ENCODE measurements at places on chromosomes 3 and 15.
A peak's percentile ranks its signal among the peaks of the same experiment; 100 is the strongest.

DNA sequence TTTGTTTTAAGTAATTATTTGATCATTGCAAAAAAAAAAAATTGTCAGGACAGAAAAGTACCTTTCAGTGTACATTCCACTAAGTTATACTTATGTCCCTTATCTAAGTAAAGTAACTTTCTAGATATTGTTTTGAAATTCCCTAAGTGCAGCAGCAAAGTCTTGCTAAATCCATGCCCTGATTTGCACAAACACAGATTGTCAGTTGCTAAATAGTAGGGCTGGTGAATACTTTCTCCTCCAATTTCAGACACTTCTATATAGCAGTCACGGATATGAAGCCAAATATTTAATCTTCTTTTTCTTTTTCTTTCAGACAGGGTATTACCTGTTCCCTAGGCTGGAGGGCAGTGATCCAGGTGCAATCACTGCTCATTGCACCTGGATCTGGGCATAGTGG is 12.9 kb downstream of the LRRC2 start:
- DNase-seq: peak; percentile 36

DNA sequence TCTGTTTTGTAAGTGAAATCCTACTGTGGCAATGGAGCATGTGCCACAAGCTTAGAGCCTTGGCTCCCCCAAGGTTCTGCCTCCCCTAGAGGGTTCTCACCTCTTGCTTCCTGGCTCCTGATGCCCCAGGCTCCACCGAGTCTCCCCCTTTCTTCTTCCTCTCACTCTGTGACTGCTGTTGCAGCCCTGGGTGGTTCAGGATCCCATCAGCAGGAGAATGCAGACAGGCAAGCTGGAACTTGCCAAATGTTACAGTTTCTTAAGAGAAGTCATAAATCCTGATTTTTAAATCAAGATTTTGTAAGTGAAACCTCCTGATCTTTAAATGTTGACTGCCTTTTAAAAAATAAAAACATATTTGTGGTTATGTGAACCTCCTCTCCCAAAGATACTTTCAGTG is 133.9 kb downstream of the CCNL1 start:
- no peak for DNase-seq

GRCh38 chr15:42102646-42103235 is 8.4 kb upstream of the PLA2G4D start:
- DNase-seq: peak; percentile 15

GRCh38 chr3:14706096-14706495 is 31.2 kb downstream of the C3orf20 start:
- DNase-seq: no peak

GRCh38 chr3:65820600-65820999 is 218.1 kb downstream of the MAGI1 start:
- DNase-seq: no peak

DNA sequence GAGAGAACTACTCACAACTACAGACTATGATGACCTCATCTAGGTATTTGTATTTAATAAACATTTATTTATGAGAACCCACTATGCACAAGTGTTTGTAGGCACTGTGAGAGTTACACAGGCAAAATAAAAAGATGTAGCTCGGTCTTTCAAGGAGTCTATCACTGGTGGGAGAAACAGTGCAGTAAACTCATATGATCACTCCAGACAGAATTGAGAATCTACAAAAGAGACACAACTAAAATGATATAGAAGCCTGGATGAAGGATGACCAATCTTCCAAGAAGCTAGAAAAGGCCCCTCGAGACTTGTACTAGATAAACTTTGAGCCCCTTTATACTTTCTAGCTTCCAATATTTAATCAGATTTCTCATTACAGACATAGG is 70.2 kb upstream of the ZBTB20 start:
- no peak for DNase-seq

DNA sequence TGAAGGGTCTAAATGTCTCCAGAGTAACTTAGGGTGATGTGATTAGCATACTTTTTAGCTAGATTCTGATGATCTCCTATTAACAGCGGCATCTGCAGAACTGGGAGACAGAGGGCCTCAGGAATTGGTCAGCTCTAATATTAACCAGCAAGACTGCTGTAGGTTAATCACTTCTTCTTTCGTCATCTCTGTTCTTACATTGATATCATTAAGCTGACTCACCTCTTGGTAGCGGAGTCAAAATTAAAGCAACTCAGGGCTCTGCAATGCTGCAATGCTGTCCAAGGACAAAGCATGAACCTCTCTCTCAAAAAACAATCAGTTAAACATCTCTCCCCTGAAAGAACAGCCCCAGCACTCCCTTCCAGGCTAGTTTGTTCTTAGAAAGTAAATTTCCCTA is 57.5 kb upstream of the TRA2B start:
- DNase-seq: no peak

- peak; percentile 76 for DNase-seq
Observed at GRCh38 chr15:73240866-73241499, 127.8 kb downstream of the HCN4 start.

GRCh38 chr15:69114331-69114928 is 46.0 kb upstream of the GLCE start:
- no peak for DNase-seq

DNA sequence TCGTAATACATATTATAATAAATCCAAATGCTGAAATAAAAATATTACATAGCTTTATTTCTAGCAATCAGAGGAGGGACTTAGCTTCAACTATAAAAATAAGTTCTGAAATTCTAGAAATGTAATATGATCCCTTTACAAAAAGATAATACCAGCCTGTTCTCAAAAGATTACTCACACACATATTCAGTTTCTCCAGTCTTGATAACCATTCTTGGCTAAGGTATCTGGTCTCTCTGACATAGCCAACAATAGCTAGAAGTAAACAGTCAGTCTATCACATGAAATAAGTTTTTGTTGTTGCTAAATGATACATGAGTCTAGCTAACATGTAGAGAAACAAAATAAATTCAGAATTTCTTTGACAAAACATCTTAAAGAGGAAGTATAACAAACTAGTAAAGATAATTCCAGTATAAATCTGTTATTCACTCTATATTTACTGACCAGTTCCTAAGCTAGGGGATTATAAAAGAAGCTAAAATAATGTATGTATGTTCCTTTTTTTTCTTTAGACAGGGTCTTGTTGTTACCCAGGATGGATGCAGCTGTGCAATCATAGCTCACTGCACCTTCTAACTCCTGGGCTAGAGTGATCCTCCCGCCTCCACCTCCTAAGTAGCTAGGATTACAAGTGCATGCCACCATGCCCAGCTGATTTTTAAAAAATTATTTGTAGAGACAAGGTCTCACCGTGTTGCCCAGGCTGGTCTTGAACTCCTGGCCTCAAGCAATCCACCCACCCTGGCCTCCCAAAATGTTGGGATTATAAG is 170.6 kb downstream of the TBL1XR1 start:
- no peak for DNase-seq

- no peak for DNase-seq
Observed at GRCh38 chr3:196596355-196596754, 27.9 kb downstream of the FBXO45 start.

DNA sequence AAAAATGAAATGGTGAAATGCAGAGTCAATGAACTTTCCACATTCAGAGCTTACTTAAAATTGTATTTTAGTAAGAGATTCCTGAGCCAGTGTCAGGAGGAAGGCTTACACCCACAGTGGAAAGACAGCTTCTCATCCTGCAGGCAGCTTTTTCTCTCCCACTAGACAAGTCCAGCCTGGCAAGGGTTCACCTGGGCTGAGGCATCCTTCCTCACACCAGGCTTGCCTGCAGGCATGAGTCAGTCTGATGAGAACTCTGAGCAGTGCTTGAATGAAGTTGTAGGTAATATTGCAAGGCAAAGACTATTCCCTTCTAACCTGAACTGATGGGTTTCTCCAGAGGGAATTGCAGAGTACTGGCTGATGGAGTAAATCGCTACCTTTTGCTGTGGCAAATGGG is 3.1 kb downstream of the CCR4 start:
- DNase-seq: no peak

DNA sequence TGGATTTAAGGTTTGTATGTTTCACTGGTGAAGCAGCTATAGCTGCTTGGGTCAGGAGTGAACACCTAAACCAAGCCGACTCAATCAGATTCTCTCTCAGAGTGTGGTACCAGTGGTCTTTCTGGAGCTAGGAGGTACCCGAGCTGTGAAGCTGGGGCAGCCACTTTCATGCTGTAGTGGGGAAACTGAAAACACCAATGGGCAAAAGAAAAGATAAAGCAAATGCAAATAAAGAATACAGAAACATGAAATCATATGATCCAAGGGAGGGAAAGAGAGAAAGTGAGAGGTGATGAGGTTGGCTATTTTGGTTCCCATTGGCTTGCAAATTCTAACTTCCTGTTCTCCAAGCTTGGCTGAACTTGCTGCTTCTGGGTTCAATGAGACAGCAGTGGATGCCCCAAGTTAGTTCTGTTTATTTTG is 212.3 kb upstream of the CFAP20DC start:
- peak; percentile 39 for DNase-seq

DNA sequence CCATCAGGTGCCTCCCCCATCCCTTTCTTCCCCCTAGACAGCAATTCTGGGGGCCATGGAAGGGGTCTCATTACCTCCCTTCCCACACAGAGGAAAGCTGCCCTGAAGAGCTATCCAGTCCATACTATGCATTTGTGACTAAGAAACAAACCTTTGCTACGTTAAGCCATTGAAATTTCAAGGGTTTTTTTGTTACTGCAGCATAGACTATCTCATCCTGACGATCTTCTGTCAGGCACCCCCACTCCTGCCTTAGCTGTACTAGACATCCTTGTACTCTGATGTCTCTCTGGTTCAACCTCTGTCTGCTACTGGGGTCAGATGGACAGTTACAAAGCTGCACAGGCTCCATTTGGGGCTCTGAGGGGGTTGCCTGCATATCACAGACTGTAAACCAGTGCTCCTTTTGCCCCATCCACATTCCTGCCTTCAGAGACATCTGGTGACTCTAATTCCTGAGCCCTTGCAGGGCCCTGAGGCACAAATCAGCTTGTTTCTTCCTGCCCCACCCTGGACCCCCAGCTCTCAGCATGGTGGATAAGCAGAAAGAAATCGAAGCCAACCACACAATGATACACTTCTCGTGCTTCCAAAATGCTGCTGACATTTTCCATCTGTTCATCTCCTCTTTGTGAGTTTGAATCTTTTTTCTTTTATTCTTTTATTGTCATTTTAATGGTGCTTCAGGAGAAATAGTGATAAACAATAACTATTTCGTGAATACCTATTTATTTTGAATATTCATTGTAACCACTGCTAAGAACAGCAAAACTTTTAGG is 21.6 kb upstream of the NSMCE3 start:
- DNase-seq: no peak

GRCh38 chr3:8768364-8769087 is 887 bp downstream of the OXTR start:
- DNase-seq: no peak

- peak; percentile 13 for DNase-seq
Observed at GRCh38 chr15:60212536-60212935, 185.2 kb downstream of the ANXA2 start.

DNA sequence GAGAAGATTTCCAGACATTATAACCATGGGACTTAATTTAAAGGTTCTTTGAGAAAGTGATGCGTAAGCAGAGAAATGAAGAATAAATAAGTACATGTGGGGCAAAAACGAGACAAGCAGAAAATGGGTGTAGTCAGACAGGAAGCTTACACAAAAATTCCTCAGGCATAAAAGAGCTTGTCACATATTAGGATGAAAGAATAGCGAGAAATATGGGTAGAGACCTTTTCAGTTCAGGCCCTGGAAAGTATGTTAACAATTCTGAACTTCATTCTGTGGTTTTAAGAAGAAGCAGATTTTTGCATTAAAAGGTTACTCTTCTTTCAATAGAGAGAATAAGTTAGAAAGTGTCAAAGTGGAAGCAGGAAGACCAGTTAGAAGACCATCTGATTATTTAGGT is 352.4 kb downstream of the ROBO1 start:
- no peak for DNase-seq

DNA sequence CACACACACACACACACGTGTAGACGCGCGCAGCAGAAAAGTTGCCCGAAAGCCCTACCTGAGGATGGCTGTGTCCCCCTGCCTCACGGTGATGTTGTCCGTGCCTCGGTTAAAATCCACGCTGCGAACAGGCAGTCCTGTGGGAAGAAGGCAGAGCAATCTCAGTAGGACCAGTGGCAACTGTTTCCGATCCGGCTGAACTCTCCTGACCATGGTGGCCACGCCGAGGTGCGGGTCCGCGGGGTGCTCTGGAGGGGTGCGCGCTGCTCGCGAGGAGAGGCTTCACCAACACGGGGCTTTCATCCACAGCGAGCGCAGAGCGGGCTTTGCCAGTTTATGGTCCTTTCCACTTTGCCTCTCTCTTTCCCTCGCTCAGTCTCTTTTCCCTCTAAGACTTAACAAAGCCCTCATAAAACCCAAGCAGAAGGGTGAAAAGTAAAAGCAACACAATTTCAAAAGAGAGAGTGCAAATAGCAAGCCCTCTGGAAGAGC is 422 bp downstream of the LSAMP start:
- DNase-seq: no peak

DNA sequence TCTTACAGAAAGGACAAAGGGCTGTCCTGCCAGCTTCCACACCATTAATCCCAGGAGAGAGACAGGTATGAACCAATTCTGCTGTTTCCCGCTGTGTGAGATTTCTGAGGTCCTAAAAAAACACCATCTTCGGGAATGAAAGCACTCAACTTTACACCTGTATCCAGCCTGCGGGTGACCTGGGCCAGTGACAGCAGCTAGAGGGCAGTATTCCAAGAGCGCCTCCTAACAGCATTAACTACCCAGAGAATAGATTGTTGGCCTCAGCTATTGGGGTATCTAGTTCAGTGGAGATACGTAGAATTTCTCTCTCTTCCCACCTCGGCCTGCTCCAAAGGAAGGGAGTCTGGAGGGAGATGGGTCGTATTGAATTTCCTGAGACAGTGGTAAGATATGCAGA is 55.1 kb downstream of the WDR76 start:
- no peak for DNase-seq

- no peak for DNase-seq
Observed at GRCh38 chr3:79497447-79498111, 270.2 kb downstream of the ROBO1 start.

DNA sequence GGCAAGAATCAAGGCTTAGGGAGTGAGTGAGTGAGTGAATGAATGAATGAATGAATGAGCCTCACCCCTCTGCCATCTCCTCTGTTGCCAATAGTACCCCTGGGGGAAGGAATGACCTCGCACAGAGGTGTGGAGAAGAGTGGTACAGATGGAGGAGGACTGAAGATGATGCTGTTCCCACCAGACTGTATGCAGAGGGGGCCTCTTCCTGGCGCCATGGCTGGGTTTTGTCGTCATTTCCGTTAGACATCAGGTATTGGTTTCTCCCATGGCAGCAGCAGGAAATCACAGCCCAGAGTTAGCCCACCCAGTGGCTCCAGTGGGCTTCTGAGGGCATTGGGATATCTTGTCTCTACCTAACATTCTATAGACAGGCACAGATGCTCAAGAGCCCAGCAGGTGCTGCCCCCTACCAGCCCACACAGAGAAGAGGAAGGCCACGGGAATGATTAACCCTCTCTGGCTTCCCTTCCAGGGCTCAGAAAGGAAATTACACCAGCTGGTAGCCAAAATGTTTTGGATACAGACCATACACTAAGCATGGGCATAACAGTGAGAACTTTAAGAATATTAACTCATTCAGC is 109.8 kb upstream of the SLC6A11 start:
- no peak for DNase-seq

All from inflammatory macrophage (primary cell).